Substantia nigra (tissue), 51 donors: ENCODE measurements at places on chromosomes 5 and 9.

DNA sequence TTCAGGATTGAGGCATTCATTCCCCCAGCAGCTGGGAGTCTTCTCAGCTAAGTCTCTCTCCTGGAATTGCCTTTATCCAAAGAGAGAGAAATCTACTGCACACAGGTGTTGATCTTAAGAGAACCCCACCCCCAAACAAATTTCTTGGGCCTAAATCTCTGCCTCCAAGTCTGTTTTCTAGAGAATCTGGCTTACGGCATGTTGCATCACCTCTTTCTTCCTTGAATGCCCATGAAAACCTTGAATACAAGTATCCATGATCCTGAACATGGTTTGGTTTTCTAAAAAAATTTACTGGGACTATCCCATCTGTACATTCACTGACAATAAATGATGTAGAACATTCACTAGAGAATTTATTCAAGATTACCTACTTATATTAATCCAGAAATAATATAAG is 401.6 kb downstream of the PDE4D start:
- no peak for DNase-seq

DNA sequence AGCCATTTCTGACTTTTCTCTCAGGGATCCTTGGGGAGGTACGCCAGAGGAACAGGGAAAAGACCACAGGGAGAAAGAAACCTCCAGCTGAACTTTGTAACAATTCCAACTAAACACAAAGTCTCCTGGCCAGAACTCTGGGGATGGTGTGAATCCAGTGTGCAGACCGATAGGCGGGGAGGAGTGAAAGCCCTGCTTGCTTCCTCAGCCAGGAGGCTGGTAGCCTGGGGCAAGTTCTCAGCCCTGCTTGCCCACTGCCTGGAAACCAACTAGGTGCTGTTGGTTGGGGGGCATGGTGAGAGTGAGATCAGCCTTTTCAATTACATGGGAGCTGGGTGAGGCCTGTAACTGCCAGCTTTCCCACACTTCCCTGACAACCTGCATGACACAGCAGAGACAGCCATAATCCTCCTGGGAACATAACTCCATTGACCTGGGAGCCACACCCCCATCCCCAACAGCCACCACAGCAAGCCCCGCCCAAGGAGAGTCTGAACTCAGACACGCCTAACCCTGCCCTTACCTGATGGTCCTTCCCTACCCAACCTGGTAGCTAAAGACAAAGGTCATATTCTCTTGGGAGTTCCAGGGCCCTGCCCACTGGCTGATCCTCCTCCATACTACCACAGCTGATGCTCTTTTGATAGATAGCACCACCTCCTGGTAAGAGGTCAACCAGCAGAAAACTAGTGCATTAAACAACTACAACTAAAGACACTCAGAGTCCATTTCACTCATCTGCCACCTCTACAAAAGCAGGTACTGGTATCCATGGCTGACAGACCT is 100.1 kb upstream of the TNFAIP8 start:
- DNase-seq = no peak

GRCh38 chr5:72783354-72783753 is 33.1 kb upstream of the TNPO1 start:
- DNase-seq = no peak

DNA sequence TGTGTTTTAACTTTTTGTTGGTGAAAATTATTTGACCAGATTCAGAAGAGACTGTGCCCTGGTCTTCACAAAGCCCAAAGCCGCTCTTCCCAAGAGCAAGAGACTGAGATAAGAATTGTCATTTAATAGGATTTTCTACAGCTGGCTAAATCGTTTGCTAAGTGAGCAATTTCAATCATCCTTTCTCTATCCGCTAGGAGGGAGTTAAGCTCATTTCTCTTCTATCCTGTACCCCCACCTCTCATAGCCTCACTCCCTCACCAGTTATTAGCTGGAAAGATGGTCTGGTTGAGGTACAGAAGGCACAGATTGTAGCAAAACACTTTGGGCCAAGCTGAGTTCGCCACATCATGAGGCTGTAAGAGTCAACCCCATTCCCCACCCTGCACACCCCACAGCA is 43.0 kb upstream of the SIL1 start:
- DNase-seq = no peak

GRCh38 chr5:67494186-67494855 is 297.7 kb upstream of the CD180 start:
- no peak for DNase-seq

GRCh38 chr5:74182603-74183002 is 457.9 kb downstream of the ENC1 start:
- no peak for DNase-seq

GRCh38 chr9:137350696-137351584 is 48.9 kb upstream of the NRARP start:
- no peak for DNase-seq

GRCh38 chr9:109923806-109924205 is 143.8 kb downstream of the PALM2AKAP2 start:
- DNase-seq = no peak

- no peak for DNase-seq
These were observed 67.4 kb downstream of the UNC13B start for GRCh38 chr9:35229066-35229778.

- no peak for DNase-seq
These were observed 203.6 kb downstream of the ELAVL2 start for GRCh38 chr9:23622396-23622795.

DNA sequence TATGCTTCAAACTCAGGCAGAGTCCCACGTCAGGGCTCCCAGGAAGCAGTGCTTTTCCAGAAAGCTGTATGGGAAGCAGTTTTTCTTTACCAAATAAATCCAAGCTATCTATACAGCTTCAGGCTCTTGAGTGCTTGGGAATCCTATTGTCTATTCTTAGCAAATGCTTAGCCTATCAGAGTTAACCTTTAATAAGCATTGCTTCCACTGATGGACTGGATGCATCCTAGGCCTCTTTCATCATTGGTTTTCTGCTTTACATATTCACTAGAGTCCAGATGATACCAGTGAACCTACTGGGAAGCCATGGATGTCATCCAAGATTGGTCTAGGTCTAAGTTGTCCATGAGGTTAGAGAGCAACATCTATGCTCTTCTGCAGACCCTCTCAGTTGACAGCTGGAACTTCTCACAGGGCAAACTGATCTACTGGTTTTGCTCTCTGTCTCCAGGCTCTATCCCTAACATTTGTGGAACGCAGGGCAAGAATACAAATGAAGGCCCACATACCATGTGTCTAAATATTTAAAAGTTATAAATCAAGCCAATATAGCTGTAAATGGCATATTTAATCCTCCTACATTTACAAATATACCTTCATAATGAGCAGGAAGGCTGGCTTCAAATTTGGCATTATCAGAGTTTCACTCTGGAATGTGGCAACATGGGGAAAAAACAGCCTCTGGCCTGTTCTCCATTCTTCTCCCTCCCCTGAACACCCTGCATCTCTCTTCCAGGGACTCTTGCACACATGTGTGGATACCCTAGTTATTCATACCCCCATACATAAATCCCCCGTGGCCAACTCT is 49.8 kb upstream of the PLPP1 start:
- no peak for DNase-seq

- DNase-seq = no peak
These were observed 132.9 kb downstream of the PALM2AKAP2 start for GRCh38 chr9:109912726-109913460.

DNA sequence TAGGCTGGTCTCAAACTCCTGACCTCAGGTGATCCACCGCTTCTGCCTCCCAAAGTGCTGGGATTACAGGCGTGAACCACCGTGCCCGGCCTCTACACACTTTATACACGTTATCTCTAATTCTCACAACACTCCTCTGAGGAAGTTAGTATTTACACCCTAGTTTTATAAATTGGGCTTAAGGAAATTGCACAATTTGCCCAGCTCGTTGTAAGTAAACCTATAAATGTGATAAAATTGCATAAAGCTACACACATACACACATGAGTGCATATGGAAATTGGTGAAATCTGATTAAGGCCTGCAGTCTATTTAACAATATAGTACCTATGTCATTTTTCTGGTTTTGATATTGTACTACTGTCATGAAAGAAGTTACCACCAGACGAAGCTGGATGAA is 4.4 kb upstream of the SLC4A9 start:
- DNase-seq = no peak

DNA sequence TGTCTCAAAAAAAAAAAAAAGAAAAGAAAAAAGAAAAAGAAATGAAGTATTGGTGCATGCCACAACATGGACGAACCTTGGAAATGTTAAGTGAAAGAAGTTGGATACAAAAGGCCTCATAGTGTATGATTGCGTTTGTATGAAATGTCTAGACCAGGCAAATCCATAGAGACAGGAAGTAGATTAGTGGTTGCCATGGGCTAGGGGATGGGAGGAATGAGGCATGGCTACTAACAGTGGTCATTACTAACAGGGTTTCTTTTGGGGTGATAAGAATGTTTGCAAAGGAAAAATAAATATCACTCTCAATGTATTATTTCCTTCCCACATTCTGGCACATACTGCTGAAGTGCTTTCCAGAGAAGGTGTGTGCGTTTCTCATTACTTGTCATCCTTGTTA is 44.1 kb downstream of the UGCG start:
- no peak for DNase-seq

DNA sequence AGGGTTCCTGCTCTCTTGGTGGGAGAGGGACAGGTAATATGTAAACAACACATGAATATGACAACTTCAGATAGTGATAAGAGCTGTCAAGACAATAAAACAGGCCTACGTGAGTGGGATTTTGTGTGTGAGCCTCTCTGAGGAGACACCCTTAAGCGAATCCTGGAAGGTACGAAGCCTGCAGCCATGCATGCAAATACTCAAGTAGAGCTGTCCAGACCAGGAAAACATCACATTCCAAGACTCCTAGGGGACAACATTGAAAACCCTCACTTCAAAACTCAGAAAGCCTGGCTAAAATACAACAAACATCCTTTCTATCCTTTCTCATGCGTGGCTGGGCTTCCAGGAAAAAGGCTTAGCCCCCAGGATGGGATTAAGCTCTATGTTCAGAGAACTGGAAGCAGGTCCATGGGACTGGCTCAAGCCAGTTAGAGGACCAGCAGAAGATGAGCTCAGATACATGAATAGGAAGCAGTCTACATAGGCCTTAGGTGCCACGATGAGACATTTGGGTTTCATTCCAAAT is 124.8 kb upstream of the IQGAP2 start:
- no peak for DNase-seq

DNA sequence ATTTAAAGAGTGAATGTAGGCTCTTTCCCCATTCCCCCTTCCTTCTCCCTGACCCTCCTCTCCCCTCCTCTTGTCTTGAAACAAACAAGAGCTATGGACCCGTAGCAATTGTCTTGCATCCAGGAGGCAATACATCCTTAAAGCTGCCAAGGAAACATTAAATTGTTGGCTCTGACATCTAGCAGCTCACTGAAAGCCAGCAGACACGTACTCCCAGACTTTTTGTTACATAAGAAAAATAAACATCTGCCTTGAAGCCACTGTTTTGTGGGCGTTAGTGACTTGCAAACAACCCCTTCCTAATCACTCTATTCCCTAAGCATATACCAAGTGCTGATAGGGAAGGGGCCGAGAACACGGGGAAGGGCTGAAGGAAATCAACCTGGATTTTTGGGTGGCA is 8.6 kb downstream of the SLC45A2 start:
- DNase-seq = no peak

DNA sequence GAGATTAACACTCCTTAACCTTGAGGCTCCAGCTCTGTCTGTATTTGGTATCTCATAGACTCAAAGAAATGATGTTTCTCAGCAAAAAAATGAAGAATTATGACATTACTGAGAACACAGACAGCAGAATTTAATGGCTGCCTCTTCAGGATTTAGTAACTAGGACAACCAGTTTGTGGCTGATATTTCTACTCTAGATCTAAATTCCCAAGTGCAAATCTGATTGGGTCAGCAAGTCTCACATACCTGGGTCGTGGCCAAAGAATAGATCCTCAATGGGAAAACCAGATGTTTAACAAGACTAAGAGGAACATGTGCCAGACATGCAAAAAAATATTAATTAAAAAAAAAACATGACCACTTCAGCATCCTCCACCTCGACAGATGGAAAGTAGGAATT is 608.9 kb downstream of the DTWD2 start:
- no peak for DNase-seq

- no peak for DNase-seq
These were observed 23.2 kb upstream of the IER5L start for GRCh38 chr9:129201289-129201688.

- no peak for DNase-seq
These were observed 146.6 kb downstream of the EFNA5 start for GRCh38 chr5:107524111-107524510.

DNA sequence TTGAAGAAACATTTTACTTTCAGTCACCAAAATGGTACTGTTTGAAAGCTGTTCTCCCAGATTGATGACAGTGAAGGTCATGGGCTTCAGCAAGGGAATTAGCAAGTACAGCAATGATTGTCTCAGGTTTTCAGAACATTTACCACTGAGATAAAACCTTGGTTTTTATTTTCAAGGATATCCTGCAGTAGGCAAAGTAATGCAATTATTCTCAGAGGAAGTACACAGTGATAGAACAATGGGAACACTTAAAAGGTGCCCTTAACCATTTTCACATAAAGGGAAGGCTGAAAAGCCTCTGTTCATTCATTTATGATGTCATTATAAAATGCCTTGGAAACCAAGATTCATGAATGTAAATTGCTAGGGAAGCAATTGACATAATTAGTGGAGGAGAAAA is 471.8 kb upstream of the ACO1 start:
- DNase-seq = no peak

GRCh38 chr9:37927601-37928551 is 23.9 kb upstream of the SLC25A51 start:
- DNase-seq = no peak

- DNase-seq = no peak
These were observed 148.8 kb upstream of the RFX3 start for GRCh38 chr9:3674561-3674960.

- no peak for DNase-seq
These were observed 65.4 kb upstream of the C9orf72 start for GRCh38 chr9:27638716-27639115.

DNA sequence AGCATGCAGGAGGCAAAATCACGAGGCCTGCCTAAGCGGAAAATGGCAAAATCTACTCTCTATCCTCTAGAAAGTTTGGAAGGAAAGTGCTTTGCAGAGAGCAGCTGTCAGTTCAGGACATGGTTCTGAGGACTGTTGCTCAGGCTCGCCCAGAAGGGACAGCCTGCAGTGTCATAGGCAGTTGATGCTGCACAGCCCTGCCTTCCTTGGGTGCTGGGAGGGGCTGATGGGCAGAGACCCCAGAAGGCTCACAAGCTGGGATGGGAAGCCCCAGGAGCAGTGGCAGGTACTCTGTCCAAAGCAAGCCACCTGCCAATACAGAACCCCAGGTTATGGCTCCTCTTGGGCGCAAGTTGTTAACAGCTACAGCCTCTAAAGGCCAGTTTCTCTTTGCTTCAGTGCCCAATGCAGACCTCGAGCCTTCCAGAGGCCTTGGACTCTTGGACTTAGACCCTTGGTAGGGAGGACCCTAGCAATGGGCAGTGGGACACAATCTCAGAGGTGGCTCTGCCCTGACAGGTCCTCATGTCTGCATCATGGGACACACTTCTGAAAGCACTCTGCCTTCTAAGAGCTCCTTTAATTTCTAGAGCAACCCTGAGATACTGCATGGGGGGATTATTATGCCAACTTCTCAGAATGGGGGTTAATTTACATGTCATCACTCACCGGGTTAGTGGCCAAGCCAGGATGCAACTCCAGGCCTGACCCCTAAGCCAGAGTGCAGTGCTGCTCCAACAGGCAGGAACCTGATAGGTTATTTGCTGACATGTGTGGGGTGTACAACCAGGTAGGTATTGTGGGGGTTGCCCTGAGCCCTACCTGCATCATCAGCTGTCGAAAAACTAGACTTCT is 57.1 kb downstream of the MACROH2A1 start:
- DNase-seq = no peak
